ENCODE measurements at places on chromosomes 1 and 21. TPM values are rescaled to one million over a fixed set of nuclear protein-coding genes. Genes with fewer than 3 reads are reported as not detected.

- DNase-seq: no peak
Measured at GRCh38 chr21:32547018-32547417, 38.3 kb downstream of the TCP10L start.

GRCh38 chr1:201022820-201023516, 546 bp downstream of the KIF21B start:
- no peak for DNase-seq

DNA sequence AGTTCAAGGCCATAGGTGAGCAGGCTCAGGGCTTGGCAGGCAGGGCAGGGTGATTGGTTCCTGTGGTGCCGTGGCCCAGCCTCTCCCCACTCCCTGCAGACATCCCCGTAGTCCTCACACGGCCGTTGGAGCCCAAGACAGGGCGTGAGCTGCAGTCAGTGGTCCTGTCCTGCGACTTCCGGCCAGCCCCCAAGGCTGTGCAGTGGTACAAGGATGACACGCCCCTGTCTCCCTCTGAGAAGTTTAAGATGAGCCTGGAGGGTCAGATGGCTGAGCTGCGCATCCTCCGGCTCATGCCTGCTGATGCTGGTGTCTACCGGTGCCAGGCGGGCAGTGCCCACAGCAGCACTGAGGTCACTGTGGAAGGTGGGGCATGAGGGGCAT, 71.9 kb downstream of the OBSCN start:
- DNase-seq: no peak

- peak; percentile 64 for DNase-seq
Measured at GRCh38 chr1:26853156-26853555, 9.8 kb upstream of the SFN start.

- DNase-seq: no peak
Measured at GRCh38 chr1:210437111-210437510, 108.4 kb downstream of the HHAT start.

- DNase-seq: no peak
Measured at GRCh38 chr1:206672844-206673758, 11.6 kb upstream of the MAPKAPK2 start.

DNA sequence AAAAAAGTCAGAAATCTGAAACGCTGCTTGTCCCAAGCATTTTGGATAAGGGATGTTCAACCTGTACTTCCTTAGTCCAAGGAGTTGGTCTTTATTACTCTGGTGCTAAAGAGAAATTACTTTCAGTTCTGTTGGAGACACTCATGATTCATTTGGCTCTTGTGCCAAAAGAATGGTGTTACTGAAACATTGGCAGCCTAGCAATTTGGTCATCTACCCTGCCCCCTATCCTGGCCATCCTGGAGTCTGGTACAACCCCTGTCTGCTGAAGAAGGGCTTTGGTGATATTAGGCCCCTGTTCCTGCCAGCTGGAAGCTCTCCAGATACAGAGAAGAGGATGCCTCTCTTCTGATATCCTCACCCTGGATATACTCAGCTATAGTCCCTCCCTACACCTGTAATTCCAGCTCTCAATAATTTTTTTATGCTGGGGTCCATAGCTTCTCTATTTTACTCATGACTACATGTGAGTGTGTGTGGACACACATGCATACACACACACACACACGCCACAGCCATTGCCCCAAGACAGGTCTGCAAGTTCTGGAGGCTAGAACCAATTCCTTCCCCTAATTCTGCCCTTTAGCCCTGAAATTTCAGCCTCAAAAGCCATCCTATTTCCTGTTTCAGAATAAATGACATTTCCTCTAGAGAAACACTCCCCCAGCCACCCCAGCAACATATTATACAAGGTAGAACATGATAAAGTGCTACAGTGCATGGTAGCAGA, 40.0 kb downstream of the LHX8 start:
- DNase-seq: no peak

DNA sequence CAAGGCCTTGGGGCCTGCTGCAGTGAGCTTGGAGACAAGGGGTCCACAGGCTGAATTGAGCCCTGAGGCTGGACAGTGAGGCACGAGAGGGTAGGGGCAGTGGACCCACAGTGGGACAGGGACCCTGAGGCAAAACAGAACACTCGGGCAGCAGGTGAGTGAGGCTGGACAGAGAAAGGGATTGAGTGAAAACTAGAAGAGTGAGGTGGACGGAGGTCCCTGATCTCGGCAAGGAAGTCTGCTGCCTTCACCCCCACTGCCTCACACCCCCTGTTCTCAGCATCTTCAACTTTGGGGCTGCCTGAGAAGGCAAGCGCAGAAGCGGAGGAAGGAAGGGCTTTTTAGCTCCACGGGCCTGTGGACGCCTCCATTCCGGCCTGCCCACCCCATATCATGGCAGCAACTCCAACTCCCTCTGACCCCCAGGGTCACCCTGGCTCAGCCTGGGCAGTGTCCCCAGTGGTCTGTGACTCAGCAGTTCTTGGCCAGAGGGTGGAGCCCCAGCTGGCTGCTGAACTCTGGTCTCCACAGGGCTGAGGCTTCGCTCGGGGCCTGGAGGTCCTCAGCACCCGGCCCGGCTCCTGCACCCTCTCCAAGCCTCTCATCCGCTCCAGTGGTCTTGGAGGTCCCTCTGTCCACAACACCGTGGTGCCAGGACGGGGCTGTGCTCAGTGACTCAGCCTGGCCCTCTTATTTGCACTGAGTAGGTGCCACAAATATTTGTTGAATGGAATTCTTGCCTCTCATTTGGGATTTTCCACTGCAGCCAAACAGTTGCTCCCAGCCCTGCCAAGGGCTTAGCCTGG, 60.0 kb upstream of the EPS8L3 start:
- DNase-seq: no peak

DNA sequence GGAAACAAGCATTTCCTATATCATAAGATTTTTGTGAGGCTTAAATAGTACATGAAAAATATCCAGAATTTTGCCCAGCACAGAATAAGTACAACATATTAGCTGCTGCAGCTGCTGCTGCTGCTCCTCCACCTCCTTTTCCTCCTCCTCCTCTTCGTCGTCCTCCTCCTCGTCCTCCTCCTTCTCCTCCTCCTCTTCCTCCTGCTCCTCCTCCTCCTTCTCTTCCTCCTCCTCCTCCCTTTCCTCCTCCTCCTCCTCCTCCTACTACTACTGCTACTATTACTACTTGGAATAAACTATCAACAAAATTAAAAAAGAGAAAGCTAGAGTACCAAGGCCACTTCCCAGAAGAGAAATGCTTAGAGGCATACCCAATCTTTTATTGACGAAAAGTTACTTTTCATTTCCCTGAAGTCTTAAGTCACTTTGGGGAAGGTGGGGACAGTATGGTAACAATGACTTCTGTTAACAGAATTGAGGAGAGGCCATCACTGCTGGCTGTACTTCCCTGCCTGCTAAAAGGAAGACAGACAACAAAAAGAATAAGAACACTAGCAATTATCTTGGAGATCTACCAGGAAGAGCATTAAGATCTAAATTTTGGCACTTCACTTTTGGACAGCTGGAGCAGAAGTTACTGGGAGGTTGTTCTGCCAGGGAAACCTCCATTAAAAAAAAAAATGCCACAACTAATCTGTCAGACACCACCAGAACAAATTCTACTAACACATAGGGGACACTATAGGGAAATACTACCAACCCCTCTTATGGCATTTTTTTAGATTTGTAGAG, 7.1 kb downstream of the DENND1B start:
- no peak for DNase-seq

DNA sequence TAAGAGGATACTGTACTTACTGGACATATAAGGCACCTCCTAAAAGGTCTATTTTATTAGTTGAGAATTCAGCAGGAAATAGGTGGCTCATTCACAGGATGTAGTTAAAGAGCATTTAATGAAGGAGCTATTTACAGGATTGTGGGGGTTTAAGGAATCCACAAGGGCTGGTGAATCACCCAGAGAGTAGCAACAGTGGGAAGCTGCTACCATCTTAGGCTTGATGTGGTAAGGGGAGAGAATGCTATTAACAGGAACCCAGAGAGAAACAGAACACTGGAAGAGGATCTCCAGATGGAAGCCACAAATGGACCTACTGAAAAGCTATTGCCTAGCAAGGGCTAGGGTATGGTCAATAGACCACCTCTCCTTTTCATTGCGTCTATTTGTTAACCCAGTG, 52.0 kb upstream of the COL11A1 start:
- DNase-seq: no peak

DNA sequence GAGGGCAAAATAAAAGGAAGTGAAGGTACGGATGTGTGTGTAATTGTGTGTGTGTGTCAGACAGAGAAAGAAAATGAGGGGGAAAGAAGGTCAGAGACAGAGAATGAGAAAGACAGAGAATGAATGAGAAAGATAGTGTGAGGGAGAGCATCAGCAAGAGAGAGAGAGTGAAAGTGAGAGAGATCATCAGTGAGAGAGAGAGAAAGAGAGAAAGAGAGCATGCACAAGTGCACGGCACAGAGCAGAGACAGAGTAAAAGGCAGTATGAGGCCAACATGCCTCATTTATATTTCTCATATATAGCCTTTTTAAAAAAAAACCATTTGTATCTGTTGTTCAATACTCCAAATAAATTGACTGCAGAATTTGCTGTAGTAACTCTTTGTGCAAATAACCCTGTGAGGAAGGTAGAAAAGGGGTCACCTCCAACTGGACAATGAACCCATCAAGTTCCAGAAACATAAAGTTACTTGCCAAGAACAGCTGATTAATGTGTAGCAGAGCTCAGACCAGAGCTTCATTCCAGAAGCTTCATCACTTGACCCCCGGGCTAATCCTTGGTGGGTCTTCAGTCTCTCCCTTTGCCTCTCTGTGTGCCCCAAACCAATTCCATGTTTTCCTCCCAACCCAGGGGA, 1.2 kb downstream of the HSD3B2 start:
- no peak for DNase-seq

The HCN3 gene
- 0.51 TPM for total RNA-seq

The ELAPOR1 gene
- total RNA-seq: 0.26 TPM

The NHLH1 gene
- under 0.01 TPM for total RNA-seq

The SSX2IP gene
- 1.3 TPM for total RNA-seq

The TRPM2 gene
- 0.25 TPM for total RNA-seq

The GMEB1 gene
- 7.5 TPM for total RNA-seq

The CD2 gene
- total RNA-seq: not detected

All from dermis microvascular lymphatic vessel endothelial cell (primary cell).